NCI-H146 (cell line): ENCODE measurements at places on chromosomes 6 and 20.

- no peak for DNase-seq
Measured at GRCh38 chr6:127921982-127922381, 21.1 kb upstream of the THEMIS start.

GRCh38 chr6:73169633-73170032 is 55.7 kb downstream of the KHDC1L start:
- no peak for DNase-seq

DNA sequence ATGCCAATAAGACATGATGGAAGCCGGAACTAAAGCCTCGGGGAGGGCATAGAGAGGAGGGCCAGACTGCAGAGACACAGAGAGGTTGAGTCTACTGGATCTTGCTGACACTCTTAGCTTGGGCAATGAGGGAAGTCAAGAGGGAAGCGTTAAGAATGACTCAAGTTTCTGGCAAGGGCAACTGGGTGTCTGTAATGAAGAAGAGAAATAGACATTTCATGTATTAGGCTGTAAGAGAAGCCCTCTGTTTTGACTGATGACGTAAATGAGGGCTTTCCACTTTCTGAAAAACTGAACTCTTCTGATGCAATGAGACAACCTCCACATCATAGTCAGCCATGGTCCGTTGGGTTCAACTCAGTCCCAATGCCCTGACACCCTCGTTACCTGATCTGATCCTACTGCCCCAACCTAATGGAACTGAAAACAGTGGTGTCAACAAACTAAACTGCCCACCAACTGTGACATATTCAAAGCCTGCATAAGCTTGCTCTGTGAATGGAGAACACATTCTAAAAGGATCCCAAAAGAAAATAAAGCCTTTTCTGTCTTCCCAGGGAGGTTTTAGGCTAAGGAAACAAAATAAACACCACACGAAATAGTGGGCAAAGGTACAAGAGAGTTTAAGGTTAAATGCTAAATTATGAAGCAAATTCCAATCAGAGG is 45.8 kb upstream of the PNRC1 start:
- peak; percentile 65 for DNase-seq

DNA sequence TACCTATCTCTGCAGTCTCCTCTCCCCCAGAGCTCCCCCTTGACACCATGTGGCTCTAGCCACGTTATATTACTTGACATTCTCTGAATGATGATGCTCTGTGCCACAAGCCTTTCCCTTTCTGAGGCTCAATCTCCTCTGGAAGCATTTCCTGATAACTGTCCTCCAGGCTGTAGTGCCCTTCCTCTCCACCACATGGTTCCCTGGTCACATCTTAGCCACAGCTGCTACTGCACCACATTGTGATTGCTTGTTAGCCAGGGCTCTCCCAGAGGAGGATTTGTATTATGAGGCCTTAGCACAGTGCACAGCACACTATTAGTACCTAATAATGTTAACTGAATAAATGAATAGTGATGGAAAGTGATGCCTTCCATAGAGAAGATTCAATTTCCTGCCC is 63.9 kb upstream of the RCAN2 start:
- no peak for DNase-seq

DNA sequence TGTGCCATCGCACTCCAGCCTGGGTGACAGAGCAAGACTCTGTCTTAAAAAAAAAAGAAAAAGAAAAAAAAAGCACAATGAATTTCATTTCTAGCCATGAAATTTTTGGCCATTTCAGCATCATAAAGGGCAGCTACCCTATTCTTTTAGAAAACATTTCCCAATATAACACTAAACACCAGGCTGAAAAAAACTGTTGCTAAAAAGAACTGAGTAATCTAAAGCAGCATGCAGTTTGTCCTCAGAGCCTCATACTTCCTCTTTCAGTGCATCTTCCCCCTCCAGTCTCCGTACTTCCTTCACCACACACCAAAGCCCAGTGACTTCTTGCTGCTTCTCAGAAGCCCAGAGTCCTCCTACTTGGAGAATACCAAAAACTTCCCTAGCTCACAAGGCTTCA is 5.6 kb upstream of the IFNGR1 start:
- no peak for DNase-seq

GRCh38 chr6:87224971-87225370 is 69.6 kb downstream of the ZNF292 start:
- DNase-seq, result no peak

- no peak for DNase-seq
Measured at GRCh38 chr6:117513778-117514365, 31.4 kb downstream of the DCBLD1 start.

DNA sequence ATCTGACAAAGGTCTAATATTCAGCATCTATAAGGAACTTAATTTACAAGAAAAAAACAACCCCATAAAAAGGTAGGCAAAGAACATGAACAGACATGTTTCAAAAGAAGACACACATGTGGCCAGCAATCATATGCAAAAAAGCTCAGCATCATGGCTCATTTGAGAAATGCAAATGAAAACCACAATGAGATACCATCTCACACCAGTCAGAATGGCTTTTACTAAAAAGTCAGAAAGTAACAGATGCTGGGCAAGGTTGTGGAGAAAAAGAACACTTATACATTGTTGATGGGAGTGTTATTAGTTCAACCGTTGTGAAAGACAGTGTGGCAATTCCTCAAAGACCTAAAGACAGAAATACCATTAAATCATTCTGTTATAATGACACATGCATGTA is 289.9 kb upstream of the MMS22L start:
- no peak for DNase-seq
